Stimulated activated CD8-positive, alpha-beta memory T cell treated with anti-CD3 and anti-CD28 coated beads, Interleukin-7, amount 100 ng/mL, for 4 hours (primary cell): ENCODE measurements at places on chromosomes 2 and 18.

GRCh38 chr18:31430554-31430953, 17.0 kb upstream of the DSG3 start:
- no peak for DNase-seq

DNA sequence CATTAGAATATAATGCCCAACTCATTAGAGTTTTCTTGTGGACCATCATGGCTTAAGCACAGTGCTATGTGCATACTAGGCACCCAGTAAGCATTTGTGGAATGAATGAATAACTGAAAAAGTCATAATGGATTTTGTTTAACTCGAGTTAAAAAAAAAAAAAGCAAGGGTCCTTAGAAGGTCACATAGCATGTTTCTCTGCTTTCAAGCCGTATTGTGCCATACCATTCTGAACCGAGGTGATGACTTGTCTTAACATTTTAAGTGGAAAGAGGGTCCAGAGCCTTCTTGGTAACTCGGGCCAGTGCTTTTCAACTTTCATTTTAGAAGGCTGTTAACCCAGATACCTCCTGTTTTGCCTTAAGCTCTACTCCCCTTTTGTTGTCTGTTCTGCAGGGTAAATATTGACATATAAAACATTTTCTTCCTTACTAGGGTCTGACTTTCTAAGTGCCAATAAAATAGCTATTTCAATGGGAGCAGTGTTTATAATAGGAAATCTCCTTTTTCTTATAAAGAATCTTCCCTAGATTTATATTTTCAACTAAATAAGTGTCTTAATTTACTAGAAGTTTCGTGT, 787 bp upstream of the ADGRF3 start:
- no peak for DNase-seq

DNA sequence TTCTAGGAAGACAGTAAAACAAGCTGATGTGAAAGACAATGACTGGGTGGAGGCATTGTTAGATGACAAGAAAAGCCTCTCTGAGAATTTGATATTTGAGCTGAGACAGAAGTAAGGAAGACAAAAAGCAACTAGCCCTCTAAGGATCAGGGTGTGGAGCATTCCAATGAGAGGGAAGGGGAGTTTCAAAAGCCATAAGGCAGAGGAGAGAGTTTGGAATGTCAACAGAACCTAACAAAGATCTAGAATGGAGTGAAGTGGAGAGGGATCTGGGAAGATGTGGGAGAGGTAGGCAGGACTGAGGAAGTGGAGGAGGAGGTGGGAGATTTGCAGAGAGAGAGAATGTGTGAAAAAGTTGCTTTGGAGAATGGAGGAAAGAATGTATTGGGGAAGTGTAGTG, 17.3 kb upstream of the ASXL2 start:
- DNase-seq, result no peak

DNA sequence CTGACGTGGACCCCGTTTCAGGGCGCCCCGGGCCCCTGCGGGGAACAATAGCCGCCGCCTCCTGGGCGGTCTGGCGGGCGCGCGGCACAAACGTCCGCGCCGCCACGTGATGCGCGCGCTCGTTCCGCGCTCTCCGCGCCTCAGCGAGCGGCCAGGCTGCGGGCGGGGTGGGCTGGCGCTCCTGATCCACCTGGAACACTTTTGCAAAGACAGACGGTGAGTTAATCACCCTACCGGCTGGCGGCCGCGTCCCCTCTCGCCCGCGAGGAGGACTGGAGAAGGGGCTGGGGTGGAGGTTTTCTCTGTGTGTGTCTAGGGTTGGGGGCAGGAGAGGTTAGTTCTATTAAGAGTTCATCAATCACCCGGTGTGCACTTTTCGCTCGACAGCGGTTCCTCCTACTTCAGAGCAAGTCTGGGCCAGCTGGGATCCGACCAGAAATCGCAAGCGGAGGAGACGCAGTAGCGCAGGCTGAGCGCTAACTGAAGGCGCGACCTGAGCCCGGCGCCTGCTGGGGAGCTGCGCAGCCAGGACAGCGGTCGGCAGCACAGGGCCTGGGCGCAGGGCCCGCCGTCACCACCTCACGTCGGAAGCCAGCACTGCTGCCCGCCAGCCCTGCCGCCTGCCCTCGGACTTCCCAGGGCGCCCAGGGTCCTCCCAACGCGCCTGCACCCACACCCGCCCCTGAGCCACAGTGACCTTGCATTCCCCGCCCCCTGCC, 10.3 kb upstream of the HOXD1 start:
- no peak for DNase-seq

DNA sequence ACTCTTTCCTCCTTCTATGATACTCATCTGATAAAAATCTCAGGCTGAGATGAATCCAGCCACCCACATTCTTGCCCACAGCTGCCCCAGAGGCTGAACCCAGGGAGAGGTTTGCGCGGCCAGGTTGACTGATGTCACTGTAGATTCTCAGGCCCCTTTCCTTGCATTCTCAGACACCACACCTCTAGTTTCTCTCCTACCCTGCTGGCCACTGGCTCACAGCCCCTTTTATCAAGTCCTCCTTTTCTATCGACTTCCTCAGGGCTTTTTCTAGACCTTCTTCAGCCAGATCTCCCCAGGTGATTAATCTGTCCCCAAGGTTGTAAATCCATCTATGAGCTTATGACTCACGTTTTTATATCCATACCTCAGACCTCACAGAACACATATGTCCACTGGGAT, 99.8 kb downstream of the TACR1 start:
- DNase-seq, result no peak

DNA sequence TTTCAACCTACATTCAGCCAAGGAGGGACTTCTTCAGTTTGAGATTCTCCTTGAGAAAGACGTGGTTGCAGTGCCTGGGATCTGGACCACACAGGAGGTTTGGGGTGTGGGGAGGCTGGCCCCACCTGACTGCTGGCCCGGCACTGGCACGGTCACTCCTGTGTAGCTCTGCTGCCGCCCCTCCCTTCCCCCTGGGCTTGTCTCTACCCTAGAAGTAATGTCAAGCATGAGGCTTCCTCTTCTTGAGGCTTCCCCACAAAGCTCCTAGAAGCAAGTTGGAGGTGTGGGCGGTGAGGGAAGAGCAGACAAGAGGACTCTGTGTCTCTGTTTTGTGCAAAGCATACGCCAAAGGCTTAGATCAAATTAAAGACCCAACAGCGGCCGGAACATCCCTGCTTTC, 8.7 kb downstream of the KLHL29 start:
- no peak for DNase-seq

DNA sequence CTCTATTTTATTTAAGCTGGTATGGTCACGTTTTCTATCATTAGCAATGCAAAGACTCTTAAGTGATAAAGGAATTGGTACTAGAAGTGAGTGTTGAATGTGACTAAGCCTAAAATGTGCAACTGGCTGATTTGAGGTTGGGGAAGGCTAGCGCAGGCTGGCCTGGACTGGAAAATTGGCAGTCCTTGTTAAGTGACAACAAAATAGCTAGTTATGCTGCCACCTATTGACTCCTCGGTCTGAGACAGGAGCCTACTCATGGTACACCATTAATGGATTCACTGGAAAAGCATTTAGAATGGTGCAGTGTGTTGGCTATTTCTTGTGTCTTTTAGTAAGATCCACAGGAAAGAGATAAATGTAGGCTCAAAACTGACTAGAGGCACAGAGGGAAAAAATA, 5.7 kb upstream of the WIPF1 start:
- DNase-seq, result peak; percentile 29

DNA sequence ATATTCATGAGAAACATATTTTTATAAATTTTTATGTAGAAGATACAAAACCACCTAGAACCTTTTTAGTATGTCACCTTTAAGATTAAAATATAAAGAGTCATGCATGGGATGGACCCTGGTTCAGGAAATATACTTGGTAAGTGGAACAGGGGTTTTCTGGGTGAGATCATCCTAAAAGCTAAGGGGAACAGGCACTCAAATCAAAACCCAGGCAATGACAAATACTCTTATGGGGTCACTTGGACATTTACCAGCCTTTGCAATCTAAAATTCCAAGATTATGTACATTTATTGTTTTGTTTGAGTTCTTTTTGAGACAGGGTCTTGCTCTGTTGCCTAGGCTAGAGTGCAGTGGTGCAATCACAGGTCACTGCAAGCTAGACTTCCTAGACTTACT, 65.8 kb downstream of the SGPP2 start:
- DNase-seq, result no peak

DNA sequence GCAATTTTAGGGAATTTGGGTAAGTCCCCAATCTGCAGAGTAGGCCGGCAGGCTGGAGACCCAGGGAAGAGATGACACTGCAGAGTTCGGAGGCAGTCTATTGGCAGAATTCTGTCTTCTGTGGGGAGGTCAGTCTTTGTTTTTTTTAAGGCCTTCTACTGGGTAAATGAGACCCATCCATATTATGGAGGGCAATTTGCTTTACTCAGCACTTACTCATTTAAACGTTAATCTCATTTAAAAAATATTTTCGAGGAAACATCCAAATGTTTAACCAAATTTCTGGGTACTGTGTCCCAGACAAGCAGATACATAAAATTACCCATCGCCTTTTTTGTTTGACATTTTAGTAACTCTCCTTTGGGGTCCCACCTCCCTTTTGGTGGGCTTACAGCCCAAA, 139.5 kb downstream of the IRS1 start:
- no peak for DNase-seq

GRCh38 chr2:189175869-189176433, 3.6 kb downstream of the COL5A2 start:
- no peak for DNase-seq

DNA sequence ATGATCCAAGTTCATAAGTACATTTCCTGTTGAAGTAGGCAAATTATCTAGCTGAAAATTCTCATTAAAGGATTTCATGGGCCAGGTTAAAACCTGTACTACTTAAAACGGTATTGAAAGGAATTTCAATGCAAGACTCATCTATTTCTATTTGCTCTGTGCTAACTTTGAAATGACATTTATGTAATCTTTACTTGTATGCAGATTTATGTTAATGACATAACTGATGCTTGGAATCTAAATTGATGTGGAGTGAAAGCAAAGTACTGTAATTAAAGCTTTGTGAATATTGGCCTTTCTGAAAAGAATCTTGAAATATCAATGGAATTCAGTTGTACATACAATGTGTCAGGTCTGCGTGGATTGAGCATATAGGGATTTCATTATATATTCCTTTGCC, 390.0 kb downstream of the CPS1 start:
- no peak for DNase-seq

DNA sequence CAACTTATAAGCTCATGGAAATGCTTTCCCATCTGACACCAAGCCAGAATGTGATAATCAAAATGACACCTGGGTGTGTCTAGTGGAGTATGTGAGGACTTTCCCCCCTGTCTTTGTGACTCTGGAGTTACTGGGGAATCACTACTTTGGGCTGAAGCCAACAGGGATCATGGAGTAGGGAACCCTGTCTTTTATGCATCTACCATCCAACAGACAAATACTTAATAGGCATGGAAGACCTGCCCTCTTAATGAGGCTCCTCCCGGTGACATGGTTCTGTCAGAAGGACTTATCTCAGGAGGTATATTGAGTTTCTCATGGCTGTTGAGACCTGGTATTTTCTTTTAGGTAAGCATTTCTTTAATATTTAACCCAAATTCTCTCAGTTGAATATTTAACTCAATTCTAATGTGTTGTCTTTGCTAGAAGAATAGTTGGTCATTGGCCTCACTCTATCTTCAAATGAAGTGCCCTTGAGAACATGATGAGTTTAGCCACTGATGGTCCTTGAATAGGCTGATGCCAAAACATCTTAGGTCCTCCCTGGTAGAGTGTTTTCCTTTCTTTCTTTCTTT, 42.1 kb downstream of the TGIF1 start:
- no peak for DNase-seq

- DNase-seq, result no peak
These were observed 250.7 kb downstream of the SATB2 start for GRCh38 chr2:199207011-199207410.

- DNase-seq, result no peak
These were observed 160.3 kb downstream of the TMEM18 start for GRCh38 chr2:516944-517343.

- DNase-seq, result no peak
These were observed 91.1 kb upstream of the MYO3B start for GRCh38 chr2:170086751-170087412.

DNA sequence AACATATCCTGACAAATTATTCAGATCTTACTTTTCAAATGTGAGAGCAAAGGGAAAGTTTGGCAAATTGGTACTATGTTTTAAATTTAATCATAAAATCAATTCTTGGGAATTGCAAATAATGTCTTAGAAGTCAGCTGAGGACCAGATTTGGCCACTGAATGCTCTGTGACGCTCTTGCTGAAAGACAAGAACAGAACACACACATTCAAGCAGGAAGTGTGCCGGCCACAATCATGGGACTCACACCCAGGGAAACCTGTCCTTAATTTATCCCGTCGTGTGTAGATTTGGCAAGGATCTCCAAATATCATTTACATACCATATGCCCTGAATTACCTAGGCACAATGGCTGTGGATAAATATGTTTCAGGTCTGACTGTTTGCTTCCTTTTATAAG, 253.1 kb downstream of the TCF4 start:
- no peak for DNase-seq

- no peak for DNase-seq
These were observed 109.6 kb upstream of the CYRIA start for GRCh38 chr2:16774980-16775898.

GRCh38 chr2:207935121-207935990, 90.0 kb downstream of the PLEKHM3 start:
- DNase-seq, result no peak

DNA sequence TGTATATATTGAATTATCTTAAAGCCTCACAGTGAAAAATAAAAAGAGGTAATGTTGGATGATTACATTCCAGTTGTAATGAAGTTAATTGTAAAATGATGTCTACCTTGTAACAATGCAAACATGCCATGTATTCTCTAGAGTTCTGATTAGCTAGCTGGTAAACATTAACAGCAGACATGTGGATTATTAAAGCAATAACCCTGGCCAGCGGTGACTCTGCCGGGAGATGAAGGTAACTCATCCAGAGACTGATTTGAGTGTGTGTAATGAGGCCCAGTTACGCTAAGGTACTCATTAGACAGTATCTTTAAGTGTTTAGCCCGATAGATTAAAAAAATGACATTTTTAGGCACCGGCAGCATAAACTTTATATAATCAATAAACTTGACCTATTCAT, 79.6 kb upstream of the REV1 start:
- DNase-seq, result no peak

DNA sequence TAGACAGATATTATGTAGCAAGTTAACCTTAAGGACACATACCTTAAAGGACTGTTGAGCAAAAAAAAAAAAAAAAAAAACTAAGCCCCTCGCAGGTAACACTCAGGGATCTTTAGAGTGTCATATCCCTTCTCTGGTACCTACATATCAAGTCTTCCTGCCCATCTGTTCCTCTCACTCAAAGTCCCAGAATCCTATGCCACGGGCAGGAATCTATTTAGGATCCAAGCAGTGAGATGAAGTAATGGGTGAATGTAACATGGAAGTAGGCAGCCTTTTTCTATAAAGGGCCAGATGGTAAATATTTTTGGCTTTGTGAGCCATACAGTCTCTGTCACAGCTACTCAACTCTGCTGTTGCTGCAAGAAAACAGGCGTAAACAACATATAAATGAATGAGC, 496.7 kb downstream of the STK39 start:
- DNase-seq, result no peak

DNA sequence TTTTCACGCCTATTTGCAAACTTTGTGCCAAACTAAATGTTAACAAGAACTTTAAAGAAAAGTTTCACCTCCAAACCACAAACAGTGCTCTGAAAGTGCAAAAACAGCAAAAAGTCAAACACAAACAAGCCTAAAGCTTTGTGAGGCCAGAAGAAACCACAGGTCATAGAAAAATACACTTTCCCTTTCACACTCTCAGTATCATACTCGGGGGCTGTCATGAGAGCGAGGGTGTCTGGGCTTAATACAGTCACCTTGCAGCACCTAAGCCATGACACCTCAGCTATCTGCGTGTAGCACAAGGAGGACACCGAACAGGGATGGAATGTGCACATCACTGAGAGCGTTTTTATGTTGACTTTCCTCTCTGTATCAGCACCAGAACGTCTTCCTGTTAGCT, 26.6 kb upstream of the SEH1L start:
- DNase-seq, result no peak
